ENCODE measurements at places on chromosomes 2 and 18.

DNA sequence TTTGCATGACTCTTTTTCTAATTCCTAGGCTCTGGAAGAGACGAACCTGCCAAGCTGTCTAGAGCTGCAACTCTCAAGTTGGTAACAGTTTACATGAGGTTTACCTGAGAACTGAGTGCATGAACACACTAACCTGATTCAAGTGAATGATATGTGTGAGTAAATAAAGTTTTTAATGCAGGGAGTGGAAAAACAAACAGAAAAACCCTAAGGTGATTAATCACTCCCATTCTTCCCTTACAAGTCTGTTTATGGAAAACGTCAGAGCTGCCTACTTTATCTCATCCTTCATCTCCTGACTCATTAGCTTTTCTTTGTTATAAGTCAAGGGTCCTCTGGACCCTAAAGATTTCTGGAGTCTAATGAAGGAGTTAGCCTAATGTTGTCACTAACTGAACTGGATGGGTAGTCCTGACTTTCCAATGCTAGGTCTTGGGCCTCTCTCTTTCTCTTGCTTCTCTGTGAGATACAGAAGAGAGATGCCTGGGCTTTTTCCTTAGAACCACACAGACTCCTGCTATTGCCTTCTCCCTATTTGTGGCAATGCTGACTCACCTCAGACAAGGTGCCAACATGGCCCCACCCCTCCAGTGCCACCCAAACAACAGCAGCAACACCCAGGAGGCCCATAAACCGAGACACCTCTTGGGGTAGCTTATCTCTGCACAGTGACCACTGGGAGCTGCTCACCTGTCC is 952.4 kb downstream of the EPHA4 start:
- DNase-seq = no peak

GRCh38 chr18:79248495-79249060 is 147.2 kb upstream of the NFATC1 start:
- DNase-seq = no peak

GRCh38 chr2:37583402-37583801 is 88.0 kb downstream of the CDC42EP3 start:
- DNase-seq = no peak

GRCh38 chr2:30235008-30235655 is 3.8 kb downstream of the LBH start:
- DNase-seq = no peak

GRCh38 chr2:187527262-187527661 is 27.0 kb downstream of the TFPI start:
- DNase-seq = no peak

GRCh38 chr18:75723521-75724340 is 296.2 kb upstream of the SMIM21 start:
- no peak for DNase-seq

GRCh38 chr18:35024965-35025364 is 16.2 kb upstream of the MAPRE2 start:
- DNase-seq = no peak

GRCh38 chr2:20675701-20676352 is 8.9 kb downstream of the GDF7 start:
- no peak for DNase-seq

DNA sequence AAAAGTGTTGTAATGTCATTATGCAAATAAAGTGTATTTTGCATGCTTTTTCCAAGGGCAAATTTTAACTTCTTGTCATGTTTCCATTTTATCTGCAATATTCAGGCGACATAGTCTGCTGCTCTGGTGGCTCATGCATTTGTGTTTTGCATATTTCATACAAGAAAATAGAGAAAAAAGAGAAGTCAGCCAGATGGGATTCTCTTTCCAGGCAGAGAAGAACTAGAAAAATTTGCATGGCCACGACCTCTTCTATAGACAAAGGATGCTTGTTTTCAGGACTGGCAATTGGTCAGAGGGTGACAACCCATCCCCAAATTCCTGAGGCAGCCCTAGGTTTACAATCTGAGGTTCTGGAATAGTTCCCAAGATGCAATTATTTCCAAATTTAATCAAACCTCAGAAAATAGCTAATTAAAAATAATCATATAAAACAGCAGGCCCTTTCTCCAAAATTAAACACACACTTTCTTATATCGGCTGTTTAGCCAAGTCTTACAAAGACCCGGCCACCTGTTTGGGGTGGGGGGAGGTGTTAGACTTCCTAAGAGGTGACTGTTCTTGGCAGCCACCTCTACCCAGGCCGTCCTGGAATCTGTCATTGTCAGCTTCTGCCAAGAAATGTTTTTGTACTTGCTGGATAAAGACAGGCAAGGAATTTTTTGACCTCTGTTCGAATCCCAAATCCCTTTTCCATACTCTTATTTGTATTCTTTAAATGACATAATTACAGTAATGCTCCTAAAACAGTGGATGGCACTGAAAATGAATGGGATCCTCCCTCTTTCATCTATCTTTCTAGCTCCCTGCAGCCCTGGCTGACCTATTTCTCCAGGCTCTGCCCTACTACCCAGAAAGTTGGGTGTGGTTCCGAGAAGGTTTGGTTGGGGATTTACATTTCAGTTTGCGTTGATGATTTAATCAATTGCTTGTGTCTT is 20.8 kb upstream of the SOS1 start:
- no peak for DNase-seq

DNA sequence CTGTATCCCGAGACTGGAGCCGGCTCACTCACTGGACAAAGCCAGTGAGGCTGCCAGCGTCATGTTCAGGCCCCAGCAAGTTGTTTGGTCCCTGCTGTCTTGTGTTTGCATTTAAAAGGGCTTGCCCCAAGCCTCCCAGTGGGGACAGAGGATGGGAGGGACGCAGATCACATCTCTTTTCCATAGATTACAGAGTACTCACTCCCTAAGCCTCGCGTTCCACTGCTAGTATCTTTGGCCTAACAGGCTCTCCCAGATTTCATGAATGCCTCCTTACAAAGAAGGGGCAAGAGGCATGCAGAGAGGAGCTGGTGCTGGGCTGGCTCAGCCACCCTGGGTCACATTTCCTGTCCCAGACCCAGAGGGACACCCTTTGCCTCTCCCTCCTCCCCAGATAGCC is 59.1 kb downstream of the CMPK2 start:
- no peak for DNase-seq

DNA sequence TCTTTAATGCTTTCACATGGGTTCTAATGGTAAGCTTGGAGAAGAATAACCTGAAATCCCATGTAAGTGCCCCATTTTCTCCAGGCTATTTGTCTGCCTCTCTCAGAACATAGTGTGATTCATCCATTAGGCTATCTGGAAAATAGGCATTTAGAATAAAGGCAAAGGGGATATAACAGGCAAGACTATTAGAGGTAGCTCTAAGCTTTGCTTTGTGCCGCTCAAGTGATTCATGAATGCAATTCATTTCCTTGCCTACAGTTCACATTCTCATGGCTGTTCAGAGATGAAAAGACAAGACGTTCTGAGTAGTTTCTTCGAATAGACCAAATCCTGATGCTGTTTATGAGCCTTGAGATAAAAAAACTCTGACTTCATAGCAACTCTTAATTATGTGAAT is 101.7 kb downstream of the ANKRD44 start:
- no peak for DNase-seq

GRCh38 chr2:86035376-86035882 is 70.3 kb downstream of the POLR1A start:
- DNase-seq = no peak

DNA sequence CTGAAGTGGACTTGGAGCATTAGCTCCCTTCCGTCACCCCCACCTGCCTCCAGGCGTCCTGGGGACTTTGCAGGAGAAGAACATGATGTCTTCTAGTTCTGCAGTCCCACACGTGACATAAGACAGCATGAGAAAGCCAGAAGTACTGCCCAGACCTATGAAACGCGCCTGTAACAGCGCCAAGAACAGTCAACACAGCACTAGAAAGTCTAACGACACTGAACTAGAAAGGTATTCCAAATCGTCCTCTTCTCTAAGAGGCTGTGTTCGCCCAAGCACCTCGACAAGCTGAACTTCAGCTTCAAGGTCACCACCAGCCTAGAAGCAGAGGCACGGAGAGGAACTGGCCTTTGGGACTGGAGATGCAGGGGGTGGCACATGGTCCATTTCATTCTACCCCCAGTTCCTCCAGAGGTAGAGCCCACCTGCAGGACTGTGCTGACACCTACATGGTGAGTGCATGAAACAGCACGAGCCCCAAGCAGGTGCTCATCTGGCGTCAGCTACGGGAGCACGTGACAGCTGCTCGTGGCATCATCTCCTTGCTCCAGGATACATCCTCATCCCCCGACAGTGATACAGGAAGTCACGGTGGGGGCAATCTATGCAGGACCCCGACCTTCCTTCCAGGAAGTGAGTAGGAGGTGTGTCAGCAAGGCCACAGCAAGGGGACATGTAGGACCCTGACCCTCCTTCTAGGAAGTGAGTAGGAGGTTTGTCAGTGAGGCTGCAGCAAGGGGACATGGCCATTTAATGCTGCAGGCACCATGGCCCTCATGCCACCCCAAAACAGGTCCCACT is 3.7 kb downstream of the HDAC4 start:
- no peak for DNase-seq

- DNase-seq = no peak
Observed at GRCh38 chr2:39608263-39608575, 57.5 kb upstream of the TMEM178A start.

Measured in D721Med (cell line).